H4 (cell line): ENCODE measurements at places on chromosomes 2 and 18.

DNA sequence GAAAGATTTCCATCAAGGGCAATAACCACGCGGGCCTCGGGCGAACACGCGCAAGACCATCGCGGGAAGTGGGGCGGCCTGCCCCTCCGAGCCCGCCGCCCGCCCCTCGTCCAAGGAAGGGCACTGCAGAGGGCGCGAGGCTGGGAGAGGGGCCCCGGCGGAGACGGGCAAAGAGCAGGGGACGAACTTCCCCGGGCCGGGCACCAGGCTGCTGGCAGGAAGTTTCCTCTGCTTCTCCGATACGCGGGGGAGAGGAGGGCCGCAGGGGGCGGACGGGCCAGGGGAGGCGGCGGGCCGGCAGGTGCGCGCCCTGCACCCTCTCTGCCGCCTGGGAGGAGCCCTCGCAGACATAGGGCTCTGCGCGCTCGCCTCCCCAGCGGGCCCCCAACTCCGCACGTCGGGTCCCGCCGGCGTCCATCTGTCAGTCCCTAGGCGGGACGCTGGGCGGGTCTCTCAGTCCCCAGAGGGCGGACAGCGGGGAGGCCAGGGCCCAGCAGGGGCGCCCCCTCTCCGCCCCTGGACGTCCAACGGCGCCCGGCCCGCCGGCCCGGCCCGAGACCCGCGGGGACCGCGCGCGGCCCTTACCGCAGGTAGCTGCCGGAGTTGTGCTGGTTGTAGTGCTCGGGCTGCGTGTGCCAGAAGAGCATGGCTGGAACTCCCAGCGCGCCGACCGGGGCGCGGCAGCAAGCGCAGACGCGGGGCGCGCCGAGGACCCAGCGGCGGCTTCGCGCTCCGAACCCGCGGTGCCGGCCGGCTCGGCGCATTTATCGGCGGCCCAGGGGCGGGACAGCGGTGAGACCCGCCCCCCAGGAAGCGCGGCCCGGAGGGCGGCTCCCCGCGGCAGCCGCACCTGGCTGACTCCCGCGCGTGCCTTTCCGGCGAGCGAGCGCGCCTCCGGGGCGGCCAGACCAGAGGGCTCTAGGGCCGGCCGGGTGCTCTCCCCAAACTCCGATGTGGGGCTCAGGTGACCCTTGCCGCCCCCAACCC lies at the start of gene TFCP2L1:
Gene TFCP2L1 (minus strand): TSS at position 740 of the 987 bp plus-strand sequence. CDS start 93 bp downstream, at position 647.
- DNase-seq, result no peak

- no peak for DNase-seq
Observed at GRCh38 chr2:3110994-3111666, 266.5 kb downstream of the EIPR1 start.

- peak; percentile 91 for DNase-seq
Observed at GRCh38 chr2:10407841-10408648, 40.1 kb downstream of the ODC1 start.

DNA sequence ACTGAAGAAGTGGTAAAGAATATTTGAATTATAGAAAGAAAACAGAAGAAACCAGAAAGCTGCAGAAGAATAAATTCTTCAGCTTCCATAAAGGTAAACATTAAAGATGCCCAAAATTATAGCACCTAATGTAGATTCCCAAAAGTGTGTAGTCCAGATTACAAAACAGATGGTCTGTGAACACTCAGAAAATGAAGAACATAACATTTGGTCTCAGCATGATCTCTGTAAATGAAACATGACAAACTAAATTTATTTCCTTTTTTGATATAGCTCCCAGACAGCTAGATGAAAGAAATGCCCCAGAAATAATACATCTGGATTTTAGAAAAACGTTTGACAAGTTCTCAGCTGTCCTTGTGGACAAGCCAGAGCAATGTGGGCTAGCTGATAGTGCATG lies 794.2 kb upstream of the NXPH2 start:
- DNase-seq, result no peak

GRCh38 chr2:152715854-152716428 lies 1.3 kb downstream of the PRPF40A start:
- peak; percentile 57 for DNase-seq

DNA sequence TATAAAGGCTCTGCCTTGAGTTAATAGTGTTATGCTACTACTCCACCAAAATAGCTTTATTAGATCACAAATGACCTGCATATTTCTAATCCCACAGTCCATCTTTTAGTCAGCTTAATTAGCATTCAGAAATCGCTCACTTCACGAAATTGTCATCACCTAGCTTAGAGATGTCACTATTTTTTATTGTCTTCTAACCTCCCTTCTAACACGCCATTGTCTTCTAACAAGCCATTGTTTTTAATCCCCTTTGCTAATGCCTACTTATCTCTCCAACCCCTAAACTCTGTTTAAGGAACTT lies 97.1 kb downstream of the EPB41L5 start:
- no peak for DNase-seq

DNA sequence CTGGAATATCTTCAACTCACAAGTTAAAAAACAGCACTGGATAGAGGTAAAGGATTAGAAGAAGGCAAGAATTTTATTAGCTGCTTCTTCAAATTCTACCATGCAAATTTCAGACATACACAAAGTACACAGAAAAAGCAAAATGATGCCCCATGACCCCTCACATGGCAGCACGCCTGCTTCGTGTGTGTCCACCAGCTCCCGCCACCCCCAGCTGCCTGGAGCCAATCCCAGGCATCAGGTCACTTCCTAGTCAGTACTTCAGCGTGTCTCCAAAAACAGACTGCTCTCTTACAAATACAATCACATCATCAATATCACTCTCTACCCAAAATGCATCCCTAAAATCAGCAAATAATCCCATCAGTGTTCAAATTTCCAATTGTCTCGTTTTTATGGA lies 35.8 kb downstream of the IMPA2 start:
- no peak for DNase-seq

DNA sequence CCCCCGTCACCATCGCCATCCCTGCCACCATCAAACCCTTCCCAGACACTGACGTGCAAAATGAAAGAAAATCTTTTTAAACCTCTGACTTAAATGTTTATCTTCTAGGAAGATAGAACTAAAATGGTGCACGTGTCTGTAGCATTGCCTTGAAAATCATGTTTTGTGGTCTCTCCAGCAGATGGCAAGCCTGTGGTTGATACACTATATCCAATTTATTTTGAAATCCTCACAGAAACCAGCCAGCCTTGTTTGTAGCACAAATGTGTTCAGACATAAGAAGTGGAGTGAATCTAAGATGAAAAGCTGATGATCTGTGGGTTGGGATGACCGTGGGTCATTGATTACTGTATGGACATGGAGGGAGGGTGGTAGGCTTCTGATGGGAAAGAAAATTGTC lies 436.2 kb upstream of the SMIM21 start:
- DNase-seq, result no peak

DNA sequence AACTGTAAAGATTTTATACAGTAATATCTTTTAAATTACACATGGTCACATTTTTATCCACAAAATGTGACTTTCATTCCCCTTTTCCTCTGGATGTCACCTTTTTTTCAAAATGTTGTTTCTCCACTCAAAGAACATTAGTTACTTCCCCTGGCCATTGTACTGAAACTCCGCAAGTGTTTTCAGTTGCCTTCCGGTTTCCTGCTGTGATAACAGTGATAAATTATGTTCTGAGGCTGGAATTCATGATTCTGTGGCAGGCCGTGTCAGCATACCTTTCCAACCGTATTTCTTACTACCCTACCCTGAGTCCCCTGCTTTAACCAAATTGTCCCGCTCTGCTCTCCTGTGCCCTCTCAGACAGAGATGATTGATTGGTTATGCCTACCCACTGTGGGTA lies 53.5 kb downstream of the MGAT5 start:
- no peak for DNase-seq

GRCh38 chr2:187554011-187554703 lies at the start of gene TFPI:
Gene TFPI, minus strand, starts transcription at chr2:187554435. Its CDS starts 50,667 bp downstream, at chr2:187503768.
- peak; percentile 53 for DNase-seq

DNA sequence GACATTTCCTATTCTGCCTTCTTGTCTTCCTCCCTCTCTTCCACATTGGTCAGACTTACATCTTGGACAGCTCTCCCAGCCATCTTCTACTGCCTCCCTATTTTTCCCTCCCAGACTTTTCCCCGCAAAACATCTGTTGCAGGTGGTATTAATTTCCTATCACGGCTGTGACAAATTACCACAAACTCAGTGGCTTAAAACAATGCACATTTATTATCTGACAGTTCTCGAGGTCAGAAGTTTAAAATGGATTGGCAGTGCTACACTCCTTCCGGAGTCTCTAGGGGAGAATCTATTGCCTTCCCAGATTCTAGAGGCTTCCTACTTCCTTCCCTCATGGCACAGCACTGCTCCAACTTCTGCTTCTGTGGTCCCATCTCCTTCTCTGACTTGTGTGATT lies 33.3 kb downstream of the STRADB start:
- no peak for DNase-seq

DNA sequence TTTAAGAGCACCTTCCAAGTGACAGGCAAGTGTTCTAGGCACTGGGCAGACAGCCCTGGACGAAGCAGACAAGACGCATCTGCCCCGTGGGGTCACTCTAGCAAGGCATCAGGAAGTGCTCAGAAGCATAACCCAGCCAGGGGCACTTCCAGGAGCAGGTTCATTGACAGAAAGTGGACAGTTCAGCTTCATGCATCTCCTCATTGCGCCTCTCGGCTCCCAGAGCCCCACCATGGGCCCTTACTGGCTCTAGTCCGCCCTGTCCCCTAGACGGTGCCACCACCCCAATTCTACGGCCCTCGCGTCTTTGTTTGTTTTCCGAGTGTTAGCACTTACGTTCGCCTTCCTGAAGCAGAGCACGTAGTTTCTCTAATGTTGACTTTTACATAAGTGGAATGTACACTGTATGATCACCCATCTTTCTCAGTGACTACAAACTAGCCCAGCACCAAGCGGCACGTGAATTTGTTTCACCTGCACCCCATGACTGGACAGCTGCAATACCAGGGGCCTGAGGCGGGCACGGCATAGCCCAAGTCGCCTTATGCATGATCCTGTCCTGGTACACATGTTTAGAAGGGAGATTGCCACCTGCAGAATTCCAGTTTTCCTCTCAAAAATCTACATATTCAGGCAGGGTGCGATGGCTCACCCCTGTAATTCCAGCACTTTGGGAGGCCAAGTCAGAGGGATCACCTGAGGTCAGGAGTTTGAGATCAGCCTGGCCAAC lies 33.2 kb downstream of the SNED1 start:
- DNase-seq, result no peak

- no peak for DNase-seq
Observed at GRCh38 chr2:10185046-10185445, 62.5 kb downstream of the RRM2 start.
